Activated CD4-positive, alpha-beta memory T cell treated with anti-CD3 and anti-CD28 coated beads, Interleukin-2, amount 10 ng/mL, durations not matched to agents 7 days and 5 days (primary cell): ENCODE measurements at places on chromosomes 16 and 17.

- DNase-seq, result no peak
These were observed 172.6 kb upstream of the CDH13 start for GRCh38 chr16:82454152-82454551.

DNA sequence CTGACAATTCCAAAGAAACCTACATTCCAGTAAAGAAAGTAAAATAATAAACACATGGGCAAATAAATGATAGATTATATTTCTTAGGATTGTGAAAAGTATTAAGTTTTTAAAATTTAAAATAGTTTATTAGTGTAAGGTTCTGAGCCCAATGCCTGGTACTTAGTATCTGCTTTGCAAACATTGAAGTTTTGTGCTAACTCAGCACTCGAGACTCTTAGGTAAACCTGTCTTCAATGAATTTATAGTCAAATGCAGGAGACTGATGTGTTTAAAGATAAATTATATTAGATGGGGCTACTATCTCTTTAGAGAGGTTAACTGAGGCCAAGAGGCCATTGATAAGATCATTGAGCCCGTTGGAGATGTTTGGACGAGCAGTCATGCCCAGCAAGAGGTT is 138.3 kb upstream of the SALL1 start:
- no peak for DNase-seq

- DNase-seq, result no peak
These were observed 68.2 kb downstream of the CDK12 start for GRCh38 chr17:39529455-39529854.

DNA sequence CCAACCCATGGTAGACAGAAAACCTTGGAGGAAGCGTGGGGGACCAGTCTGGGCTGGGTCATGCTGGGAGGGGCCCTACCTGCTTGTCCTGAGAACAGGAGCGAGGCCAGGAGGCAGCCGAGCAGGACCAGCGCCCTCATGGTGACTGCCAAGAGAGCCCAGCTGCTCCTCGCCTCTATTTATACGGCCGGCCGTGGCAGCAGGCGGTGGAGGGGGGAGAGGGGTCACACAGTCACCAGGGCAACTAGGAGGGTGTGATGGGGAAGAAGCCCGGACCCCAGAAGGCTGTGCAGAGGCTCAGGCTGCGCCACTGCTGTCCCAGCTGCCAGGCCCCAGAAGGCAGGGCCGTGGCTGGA is at the start of gene SRL:
TSS of gene SRL (minus strand) at position 153 of the 356 bp plus-strand sequence. CDS start at position 140, 13 bp downstream.
- no peak for DNase-seq

DNA sequence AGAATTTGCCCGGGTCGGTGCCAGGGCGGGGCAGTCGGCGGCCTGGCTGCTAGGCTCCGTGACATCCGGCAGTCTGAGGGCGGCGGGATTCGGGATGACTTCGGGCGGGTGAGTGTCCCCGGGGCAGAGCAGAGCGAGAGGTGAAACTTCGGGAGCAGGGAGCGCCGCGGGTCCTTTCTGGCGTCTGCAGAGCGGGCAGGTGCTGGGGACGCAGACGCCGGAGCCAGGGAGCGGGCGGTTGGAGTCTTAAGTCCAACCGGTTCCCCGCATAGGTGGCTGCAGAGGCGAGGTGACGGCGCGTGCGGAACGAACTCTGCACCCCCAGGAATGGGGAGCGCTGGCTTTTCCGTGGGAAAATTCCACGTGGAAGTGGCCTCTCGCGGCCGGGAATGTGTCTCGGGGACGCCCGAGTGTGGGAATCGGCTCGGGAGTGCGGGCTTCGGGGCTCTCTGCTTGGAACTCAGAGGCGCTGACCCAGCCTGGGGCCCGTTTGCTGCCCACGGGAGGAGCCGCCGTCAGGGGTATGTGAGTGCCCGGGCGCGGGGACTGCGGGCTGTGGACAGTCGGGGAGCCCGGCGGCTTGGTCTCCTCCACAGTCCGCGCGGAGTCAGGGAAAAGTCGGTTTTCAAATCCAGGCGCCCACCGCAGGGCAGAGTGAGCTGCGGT is at the start of gene B4GALNT2:
TSS of gene B4GALNT2 (plus strand) at position 71 of the 666 bp plus-strand sequence. CDS start at position 95, 24 bp downstream.
- no peak for DNase-seq

- DNase-seq, result peak; percentile 17
These were observed at the start of gene ARHGAP44 for GRCh38 chr17:12789481-12790248. Gene ARHGAP44 (plus strand): TSS chr17:12789498. CDS start chr17:12789839, 341 bp downstream.

DNA sequence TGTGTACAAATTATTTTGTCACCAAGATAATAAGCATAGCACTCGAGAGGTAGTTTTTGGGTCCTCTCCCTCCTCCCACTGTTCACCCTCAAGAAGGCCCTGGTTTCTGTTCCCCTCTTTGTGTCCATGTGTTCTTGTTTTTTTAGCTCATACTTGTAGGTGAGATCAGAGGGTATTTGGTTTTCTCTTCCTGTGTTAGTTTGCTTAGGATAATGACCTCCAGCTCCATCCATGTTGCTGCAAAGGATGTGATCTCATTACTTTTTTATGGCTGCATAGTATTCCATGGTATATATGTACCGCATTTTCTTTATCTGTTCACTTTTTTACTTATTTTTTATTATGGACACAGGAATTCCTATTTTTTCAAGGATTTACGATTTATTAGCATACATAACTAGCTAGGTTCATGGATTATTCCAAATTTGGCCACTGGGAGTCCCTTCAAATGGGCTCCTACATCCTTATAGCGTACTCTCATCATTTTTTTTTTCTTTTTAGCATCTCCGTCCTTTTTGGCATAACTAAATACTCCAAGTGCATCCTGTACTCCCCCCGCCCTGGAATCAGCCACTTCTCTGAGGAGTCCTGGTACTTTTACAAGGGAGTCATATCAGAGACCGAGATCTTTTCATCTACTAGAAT is 7.3 kb downstream of the TADA2A start:
- DNase-seq, result no peak

GRCh38 chr17:31136319-31136718 is 41.5 kb downstream of the NF1 start:
- DNase-seq, result no peak

- no peak for DNase-seq
These were observed 7.3 kb downstream of the ARSG start for GRCh38 chr17:68298601-68299000.

DNA sequence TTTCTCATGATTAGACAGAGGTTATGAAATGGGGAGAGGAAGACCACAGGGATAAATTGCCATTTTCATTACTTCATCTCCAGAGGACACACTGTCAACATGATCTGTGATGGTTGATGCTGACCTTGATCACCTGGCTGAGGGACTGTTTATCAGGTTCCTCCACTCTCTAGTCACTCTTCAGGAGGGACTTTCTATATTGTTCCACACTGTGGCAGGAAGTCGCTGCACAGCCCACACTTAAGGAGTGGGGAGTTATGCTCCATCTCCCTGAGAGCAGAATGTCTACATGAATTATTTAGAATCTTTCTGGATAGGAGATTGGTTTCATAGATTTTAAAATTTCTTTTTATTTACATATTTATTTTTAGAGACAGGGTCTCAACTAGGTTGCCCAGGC is 46.7 kb downstream of the CYB5B start:
- DNase-seq, result no peak

- DNase-seq, result no peak
These were observed 30.8 kb downstream of the KDM8 start for GRCh38 chr16:27234171-27234570.

GRCh38 chr16:86975445-86975844 is 341.7 kb downstream of the C16orf95 start:
- no peak for DNase-seq

- DNase-seq, result no peak
These were observed 16.6 kb upstream of the TBX2 start for GRCh38 chr17:61382796-61383688.

- DNase-seq, result peak; percentile 79
These were observed 33.3 kb downstream of the PLCD3 start for GRCh38 chr17:45098869-45099616.
